ENCODE measurements at places on chromosomes 1 and 21. TPM values are rescaled to one million over a fixed set of nuclear protein-coding genes. Genes with fewer than 3 reads are reported as not detected.

KCNA3 gene
- not detected for total RNA-seq

TFF2 gene
- not detected for total RNA-seq

FNDC5 gene
- 0.54 TPM for total RNA-seq

PSMG1 gene
- total RNA-seq: 94.3 TPM

AUNIP gene
- total RNA-seq: 6.2 TPM

MAST2 gene
- total RNA-seq: 23.2 TPM

ADAM30 gene
- total RNA-seq: not detected

ANKRD45 gene
- total RNA-seq: 0.15 TPM

GNB1 gene
- total RNA-seq: 194 TPM

HTR1D gene
- 12.2 TPM for total RNA-seq

FCGR3B gene
- total RNA-seq: not detected

CLCA1 gene
- not detected for total RNA-seq

KCNE2 gene
- total RNA-seq: not detected

NRDC gene
- total RNA-seq: 81.8 TPM

CD247 gene
- not detected for total RNA-seq

CBR3 gene
- total RNA-seq: 15.5 TPM

TACSTD2 gene
- total RNA-seq: not detected

LCE6A gene
- not detected for total RNA-seq

EPHB2 gene
- 64.1 TPM for total RNA-seq

TRIM33 gene
- total RNA-seq: 15.7 TPM

OR2T33 gene
- not detected for total RNA-seq

TEKT2 gene
- total RNA-seq: not detected

KRTAP21-2 gene
- total RNA-seq: not detected

LHX8 gene
- total RNA-seq: 1.5 TPM

All from A549 treated with CpdA at 1 μM for 4 hours (cell line).